HepG2 (cell line): ENCODE measurements at places on chromosomes 6 and 20. TPM values are rescaled to one million over a fixed set of nuclear protein-coding genes. Genes with fewer than 3 reads are reported as not detected.

DNA sequence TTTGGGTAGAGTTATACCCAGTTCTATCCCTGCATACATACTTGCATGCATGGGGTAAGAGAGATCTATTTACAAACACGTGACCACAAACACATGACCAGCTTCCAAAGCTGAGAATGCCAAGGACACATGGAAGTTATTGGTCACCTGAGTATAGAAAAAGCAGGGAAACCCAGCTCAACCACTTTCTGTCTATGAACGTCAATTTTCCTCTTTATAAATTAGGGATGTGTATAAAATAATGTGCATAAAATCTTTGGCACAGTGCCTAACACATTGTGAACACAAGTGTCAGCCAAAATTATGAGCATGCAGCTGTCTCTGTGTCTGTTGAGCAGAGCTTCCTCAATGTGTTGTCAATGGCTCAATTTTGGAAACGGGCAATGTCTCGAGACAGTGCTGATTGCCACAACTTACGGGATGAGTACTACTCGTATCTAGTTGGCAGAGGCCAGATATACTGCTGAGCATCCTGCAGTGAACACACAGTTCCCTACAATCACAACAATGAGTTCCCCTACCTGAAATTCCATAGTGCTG, 44.9 kb downstream of the TPD52L1 start:
- no peak overlapping the region for H3K4me3 ChIP-seq
- H3K36me3 ChIP-seq: no peaks in the 10 kb centered on the region
- no peak for DNase-seq
- no peak overlapping the region for H3K27ac ChIP-seq

GRCh38 chr6:68639826-68640490, 4.9 kb downstream of the ADGRB3 start:
- no peak for DNase-seq
- H3K27me3 ChIP-seq: peaks cover 6% of the 10 kb centered on the region; the same call in 1 of the 3 replicates
- H3K4me1 ChIP-seq: peaks cover 6% of the 10 kb centered on the region; the same call in 1 of the 2 replicates

DNA sequence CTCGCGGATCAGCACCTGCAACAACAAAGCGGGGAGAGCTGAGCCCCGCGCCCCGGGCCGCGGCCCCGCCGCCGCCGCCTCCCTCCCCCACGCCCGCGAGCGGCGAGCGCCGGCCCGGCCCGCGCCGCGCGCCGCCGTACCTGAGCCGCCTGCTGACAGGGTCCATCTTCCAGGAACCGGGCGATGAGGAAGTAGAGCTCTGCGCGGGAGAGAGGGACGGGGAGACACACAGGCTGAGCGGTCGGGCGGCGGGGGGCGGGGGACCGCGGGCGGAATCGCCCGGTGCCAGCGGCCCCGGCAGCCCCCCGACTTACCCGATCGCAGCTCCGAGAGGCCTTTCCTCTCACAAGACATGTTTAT, 359 bp downstream of the PHIP start:
- peaks cover 32% of the 10 kb centered on the region for H3K4me1 ChIP-seq
- DNase-seq: no peak
- H3K36me3 ChIP-seq: peaks cover 2% of the 10 kb centered on the region; the same call in 1 of the 3 replicates

Gene RRAGD
- 0.35 and 0.39 TPM in 2 replicates for total RNA-seq

Gene TRIM31
- total RNA-seq: 0.51 TPM in 1 of 2 replicates, not detected in the other

Gene KHDRBS2
- total RNA-seq: not detected in 2 replicates

Gene PDE10A
- not detected in 2 replicates for total RNA-seq
